ENCODE measurements at places on chromosomes 6 and 20.

- no peak for DNase-seq
These were observed 341.2 kb downstream of the SYNE1 start for GRCh38 chr6:152295920-152296319.

- DNase-seq, result no peak
These were observed 95.6 kb downstream of the TOX2 start for GRCh38 chr20:44010162-44010704.

DNA sequence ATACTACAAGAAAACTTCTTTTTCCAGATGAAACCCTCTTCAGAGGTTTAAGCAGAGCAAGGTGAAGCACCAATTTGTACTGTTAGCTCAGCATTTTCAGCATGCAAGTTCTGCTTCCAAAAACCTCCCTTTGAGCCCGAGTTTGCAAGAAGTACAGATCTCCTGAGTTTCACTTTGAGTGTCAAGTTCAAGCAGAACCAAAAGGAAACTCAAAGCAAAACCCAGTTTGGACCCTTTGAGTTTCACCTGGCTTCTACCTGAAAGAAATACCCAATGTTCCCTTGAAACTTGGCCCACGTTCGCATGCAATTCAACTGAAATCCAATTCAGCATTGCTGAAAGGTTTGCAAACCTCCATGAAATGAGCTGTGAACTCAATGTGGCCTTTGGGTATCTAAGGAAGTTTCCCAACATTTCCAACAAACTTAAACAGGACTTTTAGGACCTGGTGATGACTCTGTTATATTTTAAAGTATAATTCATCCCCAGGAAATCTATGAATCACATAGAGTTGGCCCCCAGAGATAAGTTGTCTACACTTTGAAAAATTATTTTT, 62.9 kb upstream of the HBS1L start:
- no peak for DNase-seq

GRCh38 chr6:50722829-50723554, 9.7 kb downstream of the TFAP2D start:
- no peak for DNase-seq

GRCh38 chr20:4299773-4300172, 284.4 kb upstream of the RNF24 start:
- DNase-seq, result no peak

GRCh38 chr6:149403534-149403933, 3.5 kb downstream of the SUMO4 start:
- DNase-seq, result no peak

GRCh38 chr6:155387481-155387880, 68.2 kb downstream of the NOX3 start:
- no peak for DNase-seq

- no peak for DNase-seq
These were observed 19.2 kb upstream of the HAO1 start for GRCh38 chr20:7959484-7959883.

DNA sequence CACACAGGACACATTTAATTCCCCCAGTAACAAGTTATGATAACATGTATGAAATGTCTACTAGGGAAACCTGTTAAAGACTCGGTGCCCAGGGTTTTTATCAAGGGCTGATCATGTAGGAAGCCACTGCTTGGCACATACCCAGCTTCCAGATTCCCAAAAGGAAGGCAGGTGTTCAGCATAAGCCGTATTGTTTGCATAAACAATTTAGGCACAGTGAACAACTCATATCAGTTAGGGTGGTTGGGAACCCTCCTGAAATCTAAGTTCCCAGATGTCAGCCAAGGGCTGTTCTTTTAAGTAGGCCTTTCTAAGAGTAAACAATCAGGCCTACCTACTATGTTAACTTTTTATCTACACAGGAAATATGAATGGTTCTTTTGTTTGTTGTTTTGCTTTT, 74.1 kb downstream of the ASXL1 start:
- no peak for DNase-seq

DNA sequence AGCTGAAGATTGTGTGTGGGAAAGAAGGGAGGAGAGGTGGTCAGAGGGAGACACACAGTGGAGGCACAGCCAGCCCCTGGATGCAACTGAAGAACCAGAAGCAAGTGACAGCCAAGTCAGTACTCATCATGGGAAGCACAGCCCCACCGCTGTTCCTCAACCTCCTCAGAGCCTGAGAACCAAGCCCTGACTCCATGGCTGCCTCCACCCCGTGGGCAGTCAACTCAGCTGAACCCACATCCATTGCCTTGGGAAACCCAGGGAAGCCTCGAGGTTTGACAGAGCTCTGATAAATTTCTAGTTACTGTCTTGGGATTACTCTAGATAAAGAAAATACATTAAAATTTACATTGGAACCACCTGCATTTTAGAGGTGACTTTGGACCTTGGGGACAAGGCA, 29.6 kb downstream of the ALDH5A1 start:
- DNase-seq, result no peak

DNA sequence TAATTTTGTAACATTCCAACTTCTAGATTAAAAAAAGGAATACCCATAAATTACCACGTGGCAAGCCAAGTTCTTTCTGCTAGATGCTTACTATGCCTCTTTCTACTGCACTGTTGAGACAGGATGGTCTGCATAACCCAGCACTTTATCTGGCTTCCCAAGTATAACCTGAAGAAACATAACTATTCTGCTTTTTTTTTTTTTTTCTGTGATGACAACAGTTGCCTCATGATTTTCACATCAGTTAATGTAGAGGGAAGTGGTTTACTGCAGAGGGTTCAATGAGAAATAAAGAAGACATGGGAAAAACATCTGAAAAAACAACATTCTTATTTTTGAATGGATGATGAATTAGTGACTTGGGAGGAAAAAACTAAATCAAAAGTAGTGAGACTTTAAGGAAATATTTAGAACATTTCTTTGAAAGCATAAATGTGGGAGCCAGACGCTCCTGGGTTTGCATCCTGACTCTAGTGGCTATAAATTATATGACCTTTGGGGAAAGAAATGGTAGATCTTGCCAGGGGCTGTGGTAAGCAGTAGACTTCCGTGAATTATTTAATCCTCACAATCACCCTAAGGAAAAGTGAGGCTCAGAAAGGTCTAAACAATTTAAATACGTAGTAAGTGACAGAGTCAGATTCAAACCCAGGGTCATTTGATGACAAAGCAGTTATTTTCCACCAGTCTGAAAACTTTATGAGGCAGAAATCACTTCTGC, 230.7 kb downstream of the PHACTR1 start:
- DNase-seq, result no peak

GRCh38 chr6:130696806-130697205, 130.4 kb upstream of the SMLR1 start:
- no peak for DNase-seq

DNA sequence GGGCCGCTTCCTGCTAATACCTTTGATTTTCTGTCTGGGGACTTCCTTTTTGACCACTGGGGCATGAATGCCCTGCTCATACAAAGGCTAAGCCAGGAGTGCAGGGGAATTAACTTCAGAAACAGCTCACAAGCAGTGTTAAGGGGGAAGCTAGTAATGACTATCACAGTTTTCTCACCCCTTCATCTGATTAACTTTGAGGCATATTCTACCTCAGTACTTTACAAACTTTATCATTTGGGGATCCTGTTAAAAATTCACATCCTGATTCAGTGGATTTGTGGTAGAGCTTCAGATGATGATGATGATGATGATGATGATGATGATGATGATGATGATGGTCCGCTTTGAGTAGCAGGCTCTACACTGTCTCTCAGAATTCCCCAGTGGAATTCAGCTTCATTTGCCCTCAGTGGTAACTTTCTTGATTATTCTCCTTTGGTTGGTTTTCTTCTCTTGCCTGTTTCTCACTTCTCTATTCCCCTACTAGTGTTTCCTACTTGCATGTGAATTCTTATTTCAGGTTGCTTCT, 78.4 kb upstream of the TMEM170B start:
- no peak for DNase-seq

DNA sequence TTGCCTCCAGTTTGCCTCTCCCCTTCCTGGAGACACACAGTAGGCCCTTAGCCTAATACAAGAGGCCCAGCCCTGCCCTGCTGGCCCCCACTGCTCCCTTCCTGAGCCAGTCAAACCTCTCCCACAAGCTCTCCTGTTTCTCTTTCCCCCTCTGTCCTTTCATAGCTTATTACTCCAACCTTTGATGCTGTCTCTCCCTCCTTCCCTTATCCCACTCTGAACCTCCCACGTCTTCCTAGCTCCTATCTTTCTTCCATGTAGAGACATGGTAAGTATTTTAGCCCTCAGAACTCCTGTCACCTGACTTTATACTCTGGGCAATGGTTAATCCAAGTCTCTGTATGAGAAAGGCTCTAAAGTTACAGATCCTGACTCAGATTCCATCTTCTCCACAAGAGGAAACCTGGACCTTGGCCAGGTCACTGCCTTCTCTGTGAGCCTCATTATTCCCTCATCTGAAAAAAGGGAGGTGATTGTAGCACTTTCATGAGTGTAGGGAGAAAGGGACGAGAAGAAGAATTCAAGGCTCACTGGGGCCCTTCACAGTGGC, 6.7 kb downstream of the TGIF2 start:
- no peak for DNase-seq

DNA sequence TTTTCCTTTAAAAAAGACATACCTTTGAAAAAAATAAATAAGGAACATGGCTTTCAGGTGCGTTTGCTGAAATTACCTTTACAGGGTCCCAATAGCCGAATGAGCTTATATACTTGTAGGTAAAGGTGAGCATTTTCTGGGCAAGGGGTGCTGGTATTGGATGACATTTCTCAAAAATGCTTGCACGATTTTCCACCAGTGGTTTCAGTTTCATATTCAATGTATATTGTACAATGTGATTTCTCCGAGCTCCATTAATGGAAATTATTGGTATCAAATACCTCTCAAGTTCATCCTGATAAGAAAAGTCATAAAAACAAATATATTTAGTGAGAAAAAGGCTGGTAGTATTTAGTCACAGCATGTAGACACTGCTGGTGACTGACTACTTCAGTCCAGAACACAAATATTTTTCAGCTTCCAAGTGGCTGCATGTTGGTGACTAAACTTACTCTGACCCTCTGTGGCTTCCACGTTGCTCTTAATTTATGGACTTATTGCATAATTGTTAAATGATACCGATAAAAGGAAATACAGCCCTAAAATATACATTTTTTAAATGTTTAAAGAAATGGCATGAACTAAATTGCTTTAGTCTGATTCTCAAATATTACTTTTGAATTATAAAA, 32.9 kb upstream of the ZBTB24 start:
- DNase-seq, result peak; percentile 27

DNA sequence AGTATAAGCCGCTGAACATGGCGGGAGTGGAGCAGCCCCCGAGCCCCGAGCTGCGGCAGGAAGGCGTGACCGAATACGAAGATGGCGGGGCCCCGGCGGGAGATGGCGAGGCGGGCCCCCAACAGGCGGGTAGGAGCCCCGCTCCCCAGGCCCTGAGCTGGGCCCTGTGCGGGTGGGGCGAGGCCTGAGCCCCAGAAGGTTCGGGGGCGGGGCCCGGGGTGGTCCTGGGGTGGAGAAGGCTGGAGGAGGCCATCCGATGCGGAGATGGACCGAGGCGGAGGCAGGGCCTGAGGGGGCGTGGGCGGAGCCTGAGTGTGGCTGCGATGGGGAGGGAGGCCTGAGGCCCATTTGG, 7.1 kb downstream of the L3MBTL1 start:
- DNase-seq, result no peak

DNA sequence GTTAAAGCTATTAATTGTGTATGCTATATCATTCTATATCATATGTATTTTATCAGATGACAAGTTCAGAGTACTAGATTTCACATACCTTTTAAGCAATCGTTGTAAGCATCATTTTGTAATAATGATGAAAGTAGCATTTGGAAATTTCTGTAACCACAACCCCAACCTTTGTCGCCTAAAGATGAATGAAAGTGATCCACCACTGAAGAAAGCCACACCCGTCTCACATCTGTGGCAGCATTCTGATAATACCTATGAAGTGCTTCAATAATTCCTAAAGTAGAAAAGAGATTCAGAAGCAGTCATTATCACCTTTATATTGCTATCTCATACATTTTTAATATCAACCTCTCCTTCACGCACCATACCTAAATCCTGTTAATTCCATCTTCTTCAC, 16.6 kb downstream of the ZUP1 start:
- DNase-seq, result no peak

DNA sequence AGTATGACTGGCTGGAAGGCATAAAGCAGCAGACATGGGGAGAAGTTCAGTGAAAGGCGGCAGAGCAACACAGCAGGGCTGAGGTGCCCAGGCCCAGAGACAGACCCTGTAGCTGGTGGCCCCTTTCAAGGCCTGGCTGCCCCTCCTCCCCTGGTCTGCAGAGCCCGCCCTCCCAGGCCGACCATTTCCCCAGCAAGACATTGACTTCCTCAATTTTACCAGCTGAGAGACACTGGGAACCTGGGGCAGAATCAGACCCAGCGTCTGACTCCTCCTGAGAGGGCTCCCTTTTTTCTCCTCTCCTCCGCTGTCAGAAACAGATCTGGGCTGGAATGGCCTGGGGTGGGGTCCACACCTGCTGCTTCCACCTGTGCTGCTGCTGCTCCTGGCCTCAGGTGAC, at the start of gene TREML4:
TREML4 (plus strand) TSS at position 254 of the 400 bp plus-strand sequence; CDS start at position 333, 79 bp downstream.
- DNase-seq, result no peak

- DNase-seq, result no peak
These were observed 178.6 kb downstream of the CDH26 start for GRCh38 chr20:60136645-60137401.

DNA sequence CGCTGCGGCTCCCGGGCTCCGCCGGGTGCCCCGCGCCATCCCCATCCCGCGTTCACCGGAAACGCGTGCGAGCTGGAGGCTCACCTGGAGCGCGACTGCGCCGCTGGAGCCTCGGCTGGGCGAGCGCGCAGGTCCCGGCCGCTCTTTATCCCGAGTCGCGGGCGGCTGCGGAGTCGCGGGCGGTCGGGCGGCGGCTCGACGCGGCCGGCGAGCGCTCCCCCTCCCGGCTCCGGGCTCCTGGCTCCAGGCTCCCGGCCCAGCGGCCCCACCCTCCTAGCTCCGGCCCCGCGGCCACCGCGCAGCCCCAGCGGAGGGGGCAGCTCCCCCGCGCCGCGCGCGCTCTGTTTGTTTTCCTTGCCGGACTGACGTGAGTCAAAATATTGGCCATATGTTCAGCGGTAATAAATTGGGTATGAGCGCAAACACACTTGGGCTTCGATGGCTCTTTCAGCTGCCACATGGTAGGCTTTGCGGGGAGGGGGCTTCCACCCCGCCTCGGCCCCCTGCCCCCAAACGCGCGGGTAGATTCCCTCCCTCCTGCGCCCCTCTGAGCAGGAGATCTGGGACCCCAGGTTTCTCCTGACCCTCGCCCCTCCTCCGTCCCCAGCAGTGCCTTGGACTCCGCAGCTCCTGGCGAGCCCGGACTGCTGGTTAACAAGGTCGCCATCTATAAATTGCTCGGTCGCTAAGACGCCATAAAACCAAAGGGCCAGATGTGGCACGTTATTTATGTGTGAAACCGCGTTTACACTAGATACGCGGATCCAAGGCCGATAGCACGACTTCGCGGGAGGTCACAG, 8.8 kb upstream of the NKX2-2 start:
- no peak for DNase-seq

- no peak for DNase-seq
These were observed 9.5 kb downstream of the SLC29A1 start for GRCh38 chr6:44232676-44233566.

- peak; percentile 33 for DNase-seq
These were observed 731.4 kb upstream of the CITED2 start for GRCh38 chr6:140105857-140106256.
